ENCODE measurements at places on chromosomes 2 and 18. TPM values are rescaled to one million over a fixed set of nuclear protein-coding genes. Genes with fewer than 3 reads are reported as not detected.

- DNase-seq: no peak
Measured at GRCh38 chr2:203097735-203098134, 83.1 kb downstream of the NBEAL1 start.

DNA sequence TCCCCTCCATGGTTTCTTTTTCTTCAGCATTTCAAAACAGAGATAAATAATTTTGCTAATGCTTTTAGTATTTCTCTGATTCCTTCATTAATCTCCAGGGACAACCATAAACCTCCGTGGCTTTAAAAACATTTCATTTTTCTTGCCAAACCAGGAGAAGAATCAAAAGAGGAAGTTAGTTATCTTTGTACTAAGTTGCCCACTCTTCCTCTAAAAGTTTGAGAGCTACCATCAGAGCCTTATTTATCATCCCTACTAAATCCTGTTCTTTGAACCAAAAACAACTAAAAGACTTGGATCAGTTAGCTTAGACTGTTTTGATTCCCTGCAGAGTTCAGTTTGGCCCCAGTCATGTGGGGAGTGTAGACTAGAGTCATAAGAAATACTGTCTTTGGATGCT, 208.4 kb downstream of the SETBP1 start:
- no peak for DNase-seq

The EMX1 gene
- not detected for total RNA-seq

The TNFAIP6 gene
- total RNA-seq: 1.9 TPM

DNA sequence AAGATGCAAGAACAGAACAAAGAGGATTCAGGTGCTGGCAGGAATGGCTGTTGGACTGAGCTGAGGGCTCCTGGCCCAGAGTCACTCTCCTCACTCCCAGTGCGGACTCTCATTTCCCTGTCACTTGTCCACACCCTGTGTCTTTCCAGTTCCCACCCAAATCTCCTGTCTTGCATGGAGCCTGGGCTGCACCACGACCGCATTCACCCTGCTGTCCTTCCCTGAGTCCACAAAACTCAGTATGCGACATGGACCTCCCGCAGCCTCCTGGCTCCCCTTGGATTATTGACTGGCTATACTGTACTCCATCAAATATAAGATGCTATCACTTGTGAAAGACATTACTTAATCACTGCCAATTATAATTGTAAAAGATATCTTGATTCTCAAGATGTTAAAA, 2.5 kb upstream of the ITM2C start:
- DNase-seq: no peak

The LNPK gene
- total RNA-seq: 32.5 TPM

The ATP8B1 gene
- total RNA-seq: 171 TPM

DNA sequence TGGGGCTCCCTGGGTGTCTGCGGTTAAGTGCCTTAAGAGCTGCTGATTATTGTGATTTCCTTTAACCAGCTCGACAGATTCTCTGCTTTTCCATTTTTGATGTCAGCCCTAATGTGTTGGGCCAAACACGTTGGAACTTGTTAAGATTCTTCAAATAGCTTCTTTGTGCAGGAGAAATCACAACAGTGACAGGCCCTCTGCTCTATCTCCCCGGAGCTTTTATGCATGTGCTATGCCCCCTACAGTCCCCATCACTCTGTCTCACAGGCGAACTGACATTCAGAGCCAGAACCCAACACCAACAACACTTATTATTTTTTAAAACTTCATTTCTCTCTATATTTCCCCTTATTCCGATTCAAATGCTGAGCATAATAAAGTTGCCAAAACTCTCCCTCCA, 371.7 kb upstream of the CELF4 start:
- no peak for DNase-seq

- DNase-seq: no peak
Measured at GRCh38 chr2:143968860-143969259, 551.1 kb downstream of the ZEB2 start.

DNA sequence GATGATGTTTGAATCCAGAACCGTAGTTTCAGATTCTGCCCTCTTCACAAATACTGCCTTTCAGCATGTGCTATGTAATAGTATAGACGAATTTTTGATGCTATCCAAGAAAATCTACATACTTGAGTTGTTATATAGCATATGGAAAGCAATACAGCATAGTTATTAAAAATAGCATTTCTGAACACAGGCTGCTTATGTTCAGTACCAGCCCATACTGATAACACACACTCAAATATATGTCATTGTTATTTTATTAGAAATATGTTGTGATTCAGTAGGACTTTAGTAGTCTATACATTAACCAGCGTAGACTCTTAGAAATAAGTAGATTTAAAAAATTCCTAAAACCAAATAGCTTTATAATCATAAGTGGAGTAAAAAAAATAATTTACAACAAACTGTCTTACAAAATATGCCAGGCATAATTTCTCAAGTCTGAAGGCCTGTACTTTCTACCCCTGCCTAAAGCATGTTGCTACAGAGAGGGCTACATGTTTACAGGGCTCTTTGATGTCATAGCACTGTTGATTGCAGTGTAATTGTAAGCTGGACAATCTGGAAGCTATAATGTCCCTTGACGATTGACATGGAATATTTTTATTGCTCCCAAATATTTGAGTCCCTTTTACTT, 86.3 kb downstream of the ASXL3 start:
- no peak for DNase-seq

- DNase-seq: no peak
Measured at GRCh38 chr2:212640428-212640827, 101.8 kb upstream of the ERBB4 start.

The IL18R1 gene
- 12.4 TPM for total RNA-seq

- DNase-seq: no peak
Measured at GRCh38 chr2:150374492-150374891, 113.0 kb downstream of the RND3 start.

DNA sequence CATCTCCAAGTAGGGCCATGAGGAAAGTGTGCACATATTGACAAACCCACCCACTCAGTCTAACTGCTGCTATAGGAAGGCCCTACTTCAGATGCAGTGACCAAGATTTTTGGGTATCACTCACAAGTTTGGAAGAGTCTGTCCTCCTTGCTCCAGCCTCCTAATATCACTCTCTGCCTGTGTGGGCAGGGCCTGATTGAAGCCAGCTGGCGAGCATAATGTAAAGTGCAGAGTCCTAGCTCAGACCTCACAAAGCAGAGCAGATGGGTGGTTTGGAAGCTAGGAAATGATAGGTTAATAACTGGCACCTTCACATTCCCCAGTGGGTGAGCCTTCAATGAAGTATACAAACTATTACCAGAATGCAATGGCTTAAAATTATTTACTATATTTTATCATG, 11.2 kb upstream of the SULT1C3 start:
- no peak for DNase-seq

GRCh38 chr2:2851316-2851715, 520.2 kb upstream of the MYT1L start:
- no peak for DNase-seq

DNA sequence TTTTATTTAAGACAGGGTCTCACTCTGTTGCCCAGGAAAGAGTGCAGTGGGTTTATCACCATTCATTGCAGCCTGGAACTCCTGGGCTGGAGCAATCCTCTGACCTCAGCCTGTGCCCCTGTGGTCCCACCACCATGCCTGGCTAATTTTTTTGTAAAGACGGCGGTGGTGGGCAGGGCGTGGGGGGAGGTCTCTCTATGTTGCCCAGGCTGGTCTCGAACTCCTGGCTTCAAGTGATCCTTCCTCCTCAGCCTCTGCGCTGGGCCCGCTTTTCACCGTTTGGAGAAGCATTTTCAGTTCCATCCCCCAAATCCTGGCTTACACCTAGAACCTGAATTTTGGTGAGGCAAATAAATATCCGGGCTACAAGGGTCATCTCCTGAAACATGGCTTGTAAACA, 1.4 kb upstream of the ATP5F1A start:
- no peak for DNase-seq

DNA sequence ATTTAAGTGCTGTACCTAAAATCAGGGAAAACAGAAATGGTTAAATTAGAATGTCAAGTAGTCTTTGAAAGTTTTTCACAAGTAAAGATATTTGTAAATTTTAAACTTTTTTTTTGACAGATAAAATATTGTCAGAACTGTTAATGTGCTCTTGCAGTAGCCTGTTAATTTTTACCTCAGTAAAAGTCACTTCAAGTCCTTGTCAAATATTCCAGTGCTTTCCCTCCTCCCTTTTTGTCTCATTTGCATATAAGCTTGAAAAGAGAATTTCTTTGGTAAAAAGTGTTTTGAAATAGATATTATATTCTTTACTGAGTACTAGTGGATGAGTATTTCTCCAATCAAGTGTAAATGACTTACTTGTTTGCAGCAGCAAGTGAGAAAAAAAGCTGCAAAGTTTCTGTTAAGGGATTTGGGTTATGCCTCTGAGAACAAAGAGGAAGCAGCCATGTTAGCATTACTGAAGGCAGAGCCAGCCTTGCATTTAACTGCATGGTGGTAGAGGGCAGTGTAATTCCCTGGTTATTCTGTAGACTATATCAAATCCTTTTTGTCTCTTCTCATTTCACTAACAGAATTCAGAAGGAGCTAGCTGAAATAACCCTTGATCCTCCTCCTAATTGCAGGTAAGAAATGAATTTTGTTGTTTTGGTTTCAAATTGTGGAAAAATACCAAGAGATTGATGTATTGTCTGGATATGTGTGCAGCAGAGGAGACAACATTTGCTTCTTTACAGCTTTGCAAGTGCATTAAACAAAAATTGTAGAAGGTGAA, 3.2 kb downstream of the UBE2E3 start:
- DNase-seq: no peak

DNA sequence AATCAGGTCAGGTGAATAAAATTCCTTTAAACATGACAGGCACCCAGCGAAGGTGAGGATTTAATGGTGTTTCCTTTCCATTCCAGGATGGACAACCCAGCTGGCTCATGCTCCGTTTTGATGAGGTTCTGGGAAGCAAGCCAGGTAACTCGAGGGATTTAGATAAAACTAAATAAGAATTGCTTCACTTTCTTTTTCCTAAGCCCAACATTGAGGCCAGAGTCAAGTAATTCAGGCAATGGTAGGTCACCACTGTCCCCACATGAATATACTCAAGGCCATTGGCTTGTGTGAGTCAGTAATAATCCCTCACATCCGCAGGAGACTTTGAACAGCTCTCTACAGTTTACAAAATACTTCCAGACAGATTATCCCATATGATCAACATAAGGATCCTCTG, 16.2 kb upstream of the LRATD1 start:
- no peak for DNase-seq

- no peak for DNase-seq
Measured at GRCh38 chr2:159164457-159164911, 122.0 kb downstream of the WDSUB1 start.

GRCh38 chr2:239438368-239438767, 37.5 kb upstream of the HDAC4 start:
- DNase-seq: no peak

GRCh38 chr2:196961889-196962288, 35.4 kb upstream of the PGAP1 start:
- no peak for DNase-seq

GRCh38 chr2:240371129-240372000, 64.1 kb upstream of the GPC1 start:
- no peak for DNase-seq

GRCh38 chr2:66550826-66551225, 115.9 kb downstream of the MEIS1 start:
- no peak for DNase-seq

- no peak for DNase-seq
Measured at GRCh38 chr2:9552219-9553178, 3.1 kb downstream of the ADAM17 start.

The PKDCC gene
- total RNA-seq: 60.4 TPM

The SULT1C2 gene
- 4.1 TPM for total RNA-seq

The AQP4 gene
- total RNA-seq: 0.23 TPM

The TSPYL6 gene
- total RNA-seq: not detected

GRCh38 chr2:148450531-148450930, 194.0 kb upstream of the EPC2 start:
- DNase-seq: no peak

GRCh38 chr18:12497296-12497695, 89.6 kb downstream of the PRELID3A start:
- DNase-seq: no peak

- DNase-seq: no peak
Measured at GRCh38 chr2:230589497-230590015, 123.1 kb upstream of the CAB39 start.

The WDR35 gene
- total RNA-seq: 20.6 TPM

DNA sequence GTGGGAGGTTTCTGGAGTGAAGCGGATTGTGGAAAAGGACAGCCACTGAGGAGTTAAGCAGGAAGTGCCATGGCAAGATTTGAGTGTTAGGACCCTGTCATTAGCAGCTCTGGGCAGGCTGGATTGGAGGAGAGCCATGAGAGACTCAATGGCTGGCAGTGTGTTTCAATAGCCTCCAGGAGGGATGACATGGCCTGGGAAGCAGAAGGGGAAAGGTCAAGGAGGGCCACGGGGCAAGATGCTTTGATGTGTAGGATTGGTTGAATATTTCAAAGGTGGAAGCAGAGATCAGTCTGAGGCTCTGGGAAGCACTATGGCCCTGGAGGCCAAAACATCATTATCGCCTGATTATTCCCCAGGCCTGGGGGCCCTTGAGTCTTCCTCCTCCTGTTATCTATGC, 229.0 kb upstream of the HS6ST1 start:
- DNase-seq: no peak

DNA sequence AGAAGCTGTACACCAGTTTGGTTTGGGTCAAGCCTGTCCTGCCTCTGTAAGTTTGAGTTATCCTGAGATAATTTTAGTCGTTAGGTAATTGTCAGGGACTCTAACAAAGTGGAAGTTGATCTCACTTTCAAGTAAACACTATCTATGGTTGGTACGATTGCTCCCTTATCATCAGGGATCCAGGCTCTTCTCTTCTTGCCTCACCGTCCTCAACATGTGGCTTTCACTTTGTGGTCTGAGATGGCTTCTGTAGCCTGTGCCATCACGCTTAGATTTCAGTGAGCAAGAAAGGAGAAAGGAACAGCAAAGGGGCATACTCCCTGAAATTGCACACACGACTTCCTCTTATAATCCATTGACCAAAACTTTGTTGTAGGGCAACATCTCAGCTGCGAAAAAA, 115.6 kb downstream of the CTAGE1 start:
- DNase-seq: no peak

- DNase-seq: no peak
Measured at GRCh38 chr2:218823196-218823855, 8.3 kb downstream of the PRKAG3 start.

DNA sequence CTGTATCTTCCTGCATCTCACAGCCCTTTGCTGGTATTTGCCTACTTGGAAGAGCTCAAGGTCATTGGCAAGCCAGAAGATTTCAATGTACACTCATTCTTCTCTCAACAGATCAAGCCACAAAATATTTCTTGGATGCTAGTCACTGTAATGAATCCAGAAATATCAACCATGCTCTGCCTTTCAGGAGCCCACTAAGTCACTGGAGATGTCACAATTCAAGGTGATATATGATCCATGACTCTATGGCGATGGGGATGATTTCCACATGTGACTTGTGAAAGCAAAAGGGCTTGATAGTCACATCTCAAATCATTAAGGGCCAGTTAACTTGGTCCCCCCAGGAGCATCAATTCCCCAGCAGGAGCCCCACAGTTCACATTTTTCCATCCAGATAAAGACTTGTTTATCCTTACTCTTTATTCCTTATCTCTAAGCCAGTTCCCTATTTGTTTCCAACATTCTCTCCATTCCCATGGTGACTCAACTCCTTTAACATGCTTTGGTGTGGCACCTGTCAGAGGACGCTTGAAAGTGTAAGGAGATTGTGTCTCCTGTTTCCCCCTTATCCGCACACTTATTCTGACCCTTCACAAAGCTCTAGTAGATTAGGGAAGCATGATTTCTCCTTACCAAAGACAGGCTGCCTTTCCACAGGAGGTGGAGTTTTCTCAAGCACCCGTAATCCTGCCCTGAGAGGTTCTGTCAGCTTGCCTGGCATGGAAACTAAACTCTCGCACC, 15.8 kb downstream of the PKDCC start:
- no peak for DNase-seq
